ENCODE measurements at places on chromosomes 6 and 20.

DNA sequence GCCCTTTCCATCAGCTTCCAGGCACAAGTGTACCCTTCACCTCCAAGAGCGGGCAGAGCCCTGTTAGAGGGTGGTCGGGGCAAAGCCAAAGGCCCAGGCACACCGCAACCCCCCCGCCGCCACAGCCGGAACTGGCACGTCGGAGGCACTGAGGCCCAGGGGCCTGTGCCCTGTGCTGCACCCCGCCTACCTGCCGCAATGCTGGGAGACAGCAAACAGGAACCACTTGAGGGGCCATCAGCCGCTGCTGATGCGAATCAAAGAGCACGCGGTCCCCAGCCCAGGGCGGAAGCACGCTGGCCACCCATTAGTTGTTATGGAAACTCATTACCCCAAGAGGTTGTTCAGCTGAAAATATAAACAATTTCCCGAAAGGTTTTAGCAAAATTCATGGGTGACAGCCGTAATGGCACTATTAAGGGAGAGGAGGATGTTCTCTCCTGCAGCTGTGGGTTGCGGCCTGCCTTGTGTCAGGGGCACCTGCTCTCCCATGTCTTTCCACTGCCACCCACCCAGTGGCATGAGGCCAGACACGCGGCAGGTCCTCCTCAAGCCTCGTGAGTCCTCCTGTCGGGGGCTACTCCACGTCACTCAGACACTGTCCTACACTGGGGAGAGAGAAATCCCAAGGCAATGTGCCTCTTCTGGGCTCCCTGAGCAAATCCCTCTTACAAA, 65.3 kb downstream of the EDN3 start:
- DNase-seq, result no peak

DNA sequence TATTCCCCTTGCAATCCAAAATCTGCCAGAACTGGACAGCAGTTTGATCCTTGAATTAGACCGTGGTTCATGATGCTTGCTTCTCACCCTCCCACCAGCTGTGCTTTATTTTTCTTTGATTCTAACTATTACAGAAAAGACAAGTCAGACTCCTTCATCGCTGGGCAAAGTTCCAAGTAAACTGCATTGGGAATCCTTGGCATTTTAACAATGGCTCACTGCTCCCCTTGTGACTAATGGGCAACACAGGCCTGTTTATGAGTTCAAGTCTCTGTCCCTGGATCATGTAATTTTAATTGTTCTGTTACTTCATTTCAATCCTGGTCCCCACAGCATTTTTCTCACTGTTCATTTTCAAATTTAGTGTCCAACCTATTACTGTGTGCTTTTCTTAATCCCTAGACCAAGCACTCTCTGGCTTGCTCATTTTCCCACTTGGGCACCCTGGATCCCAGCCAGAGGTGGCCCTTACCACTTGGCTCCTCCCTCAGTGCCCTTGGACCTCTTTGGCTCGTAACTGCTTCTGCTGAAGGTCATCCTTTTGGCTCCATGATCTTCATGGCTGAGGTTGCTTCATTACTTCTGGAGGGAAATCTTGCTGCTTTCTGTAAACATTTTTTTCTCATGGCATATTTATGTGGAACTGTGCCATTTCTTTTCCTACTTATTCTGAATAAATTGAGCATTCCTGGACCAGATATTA, 32.8 kb downstream of the PSMB9 start:
- DNase-seq, result no peak

DNA sequence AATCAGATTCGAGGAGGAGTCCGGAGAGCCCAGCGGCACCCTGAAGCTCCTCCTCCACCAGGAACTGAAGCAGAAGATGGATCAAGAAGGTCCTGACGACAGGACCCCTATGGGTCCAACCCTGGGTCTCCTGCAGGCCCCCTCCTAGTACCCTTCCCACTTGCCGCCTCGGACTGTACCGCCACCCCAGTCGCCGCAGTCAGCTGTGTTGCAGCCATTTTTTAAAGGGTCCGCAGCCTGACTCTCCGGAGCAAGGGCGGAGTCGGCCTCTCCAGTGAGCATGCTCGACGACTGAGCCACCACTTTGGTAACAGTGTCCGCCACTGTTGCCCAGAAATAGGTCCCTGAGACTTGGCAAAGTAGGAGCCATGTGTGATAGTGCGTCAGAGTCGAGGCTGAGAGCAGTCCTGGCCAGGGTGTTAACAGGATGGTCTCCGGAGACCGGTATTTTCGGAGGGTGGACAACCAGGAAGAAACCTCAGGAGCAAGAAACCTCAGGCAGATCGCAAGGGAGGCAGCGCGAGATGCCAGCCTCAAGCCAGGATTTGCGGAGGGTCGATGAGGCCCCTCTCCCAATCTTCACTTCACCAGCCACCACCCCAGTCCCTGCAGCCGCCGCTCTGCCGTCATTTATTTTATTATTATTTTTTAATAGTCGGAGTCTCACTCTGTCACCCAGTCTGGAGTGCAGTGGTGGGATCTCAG, 294.6 kb upstream of the ZNF337 start:
- no peak for DNase-seq

GRCh38 chr20:63238514-63239125, 2.9 kb downstream of the BIRC7 start:
- DNase-seq, result peak; percentile 67

GRCh38 chr6:134312038-134312660, 5.8 kb downstream of the SGK1 start:
- DNase-seq, result no peak

GRCh38 chr6:157126183-157127098, 196.9 kb downstream of the TMEM242 start:
- DNase-seq, result no peak

GRCh38 chr6:163460307-163460782, 45.8 kb downstream of the QKI start:
- DNase-seq, result peak; percentile 15
